ENCODE measurements at places on chromosomes 1 and 21.

GRCh38 chr1:29633771-29634170 lies 397.4 kb downstream of the PTPRU start:
- DNase-seq: no peak

DNA sequence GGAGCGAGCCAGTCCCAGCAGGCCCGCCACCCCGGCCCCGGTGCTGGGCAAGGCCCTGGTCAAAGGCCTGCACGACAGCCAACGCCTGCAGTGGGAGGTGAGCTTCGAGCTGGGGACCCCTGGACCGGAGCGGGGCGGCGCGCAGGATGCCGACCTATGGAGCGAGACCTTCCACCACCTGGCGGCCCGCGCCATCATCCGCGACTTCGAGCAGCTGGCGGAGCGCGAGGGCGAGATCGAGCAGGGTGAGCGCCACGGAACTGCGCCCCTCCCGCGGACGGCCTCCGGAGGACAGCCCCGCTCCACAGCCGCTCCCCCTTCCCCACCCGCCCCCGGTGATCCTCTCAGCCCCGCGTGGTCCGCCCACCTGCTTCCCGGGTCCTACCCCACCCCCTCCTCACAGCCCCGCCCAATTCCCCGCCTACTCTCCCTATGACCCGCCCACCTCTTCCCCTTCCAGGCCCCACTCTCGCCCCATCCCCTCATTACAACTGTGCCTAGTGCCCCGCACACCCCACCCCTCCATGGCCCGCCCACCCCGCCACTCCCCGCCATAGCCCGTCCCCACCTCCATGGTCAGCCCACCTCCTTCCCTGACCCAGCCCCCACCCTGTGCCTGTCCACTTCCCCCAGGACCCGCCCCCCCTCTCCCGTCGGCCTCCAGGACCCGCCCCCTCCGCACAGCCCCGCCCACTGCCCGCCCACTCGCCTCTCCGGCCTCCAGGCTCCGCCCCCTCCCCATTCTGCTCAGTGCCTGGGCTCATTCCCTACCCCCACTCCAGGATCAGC lies 52.7 kb downstream of the VWA5B1 start:
- DNase-seq: no peak

DNA sequence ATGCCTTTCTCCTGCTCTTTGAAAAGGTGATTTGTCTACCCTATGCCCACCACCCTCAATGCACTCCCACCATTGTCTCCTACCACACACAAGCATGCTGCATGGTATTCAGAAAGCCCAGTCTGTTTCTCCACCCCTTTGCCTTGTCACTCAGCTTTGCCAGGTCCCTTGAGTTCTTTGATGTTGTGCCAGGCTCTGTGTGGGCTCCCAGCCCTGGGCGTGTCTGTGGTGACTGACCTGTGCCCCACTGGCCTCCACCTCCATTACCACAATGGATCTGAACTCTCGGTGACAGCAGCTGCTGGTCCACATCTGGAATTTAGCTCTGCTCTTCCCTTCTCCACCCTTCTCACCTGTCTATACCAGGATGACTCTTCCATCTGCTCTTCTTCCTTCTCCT lies 34.9 kb downstream of the ATP2B4 start:
- DNase-seq: no peak

GRCh38 chr1:193187114-193187513 lies 701 bp upstream of the B3GALT2 start:
- no peak for DNase-seq

GRCh38 chr1:61403679-61404596 lies 321.0 kb downstream of the TM2D1 start:
- DNase-seq: no peak

GRCh38 chr1:245621589-245621988 lies 466.8 kb downstream of the KIF26B start:
- peak; percentile 80 for DNase-seq

GRCh38 chr1:77413541-77414335 lies 131.9 kb downstream of the AK5 start:
- no peak for DNase-seq

DNA sequence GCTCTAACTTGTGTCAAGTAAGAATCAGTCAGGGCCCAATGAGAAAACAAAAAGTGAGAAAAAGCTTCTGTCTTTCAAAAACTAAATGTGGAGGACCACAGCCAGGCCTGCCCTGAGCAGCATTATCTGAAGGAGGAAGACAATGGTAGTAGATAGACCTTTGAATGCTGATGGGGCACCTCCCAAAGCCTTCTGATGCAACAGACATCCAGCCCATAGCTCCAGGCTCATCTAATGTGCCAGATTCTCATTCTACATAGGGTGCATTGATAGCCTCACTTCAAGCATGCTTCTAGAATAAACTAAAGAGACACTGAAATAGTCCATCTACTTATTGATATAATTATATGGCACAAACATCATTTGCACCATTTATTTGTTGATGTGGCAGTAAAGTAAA lies 351.6 kb downstream of the HHIPL2 start:
- DNase-seq: no peak

- no peak for DNase-seq
Observed at GRCh38 chr1:211830055-211830327, 572 bp downstream of the LPGAT1 start.

- no peak for DNase-seq
Observed at GRCh38 chr1:224989615-224990014, 60.1 kb downstream of the DNAH14 start.

DNA sequence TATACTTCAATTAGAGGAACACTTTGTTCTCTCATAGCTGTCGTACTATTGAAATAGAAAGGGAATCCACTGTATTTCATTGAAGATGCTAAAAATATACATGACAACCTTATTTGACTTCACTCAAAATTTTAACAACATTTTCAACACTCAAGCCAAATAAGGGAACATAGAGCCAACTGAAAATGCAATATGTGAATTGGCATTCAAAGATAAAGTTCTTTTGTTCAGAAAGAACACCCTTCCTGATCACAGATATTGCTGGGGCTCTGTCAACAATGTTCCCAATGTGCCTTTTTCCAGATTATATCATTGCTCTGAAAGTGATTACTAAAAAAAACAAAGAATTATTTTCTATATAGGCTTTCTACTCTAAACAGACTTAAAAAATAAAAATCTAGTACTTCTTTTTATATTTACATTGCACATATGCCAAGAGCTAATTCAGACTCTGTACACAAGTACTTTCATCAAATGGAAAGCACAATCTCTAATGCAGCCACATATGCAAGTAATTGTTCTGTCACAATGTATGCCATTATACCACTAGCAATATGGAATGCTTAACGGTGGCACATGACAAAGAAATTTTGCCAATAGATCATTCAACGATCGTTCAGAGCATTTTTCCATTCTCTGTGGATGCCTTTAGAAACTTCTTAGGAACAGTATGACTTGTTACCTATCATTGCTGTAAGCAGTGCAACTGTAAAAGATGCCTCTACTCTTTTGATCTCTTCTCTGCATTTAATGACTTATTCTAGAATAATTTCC lies 171.0 kb downstream of the EIF4G3 start:
- no peak for DNase-seq

DNA sequence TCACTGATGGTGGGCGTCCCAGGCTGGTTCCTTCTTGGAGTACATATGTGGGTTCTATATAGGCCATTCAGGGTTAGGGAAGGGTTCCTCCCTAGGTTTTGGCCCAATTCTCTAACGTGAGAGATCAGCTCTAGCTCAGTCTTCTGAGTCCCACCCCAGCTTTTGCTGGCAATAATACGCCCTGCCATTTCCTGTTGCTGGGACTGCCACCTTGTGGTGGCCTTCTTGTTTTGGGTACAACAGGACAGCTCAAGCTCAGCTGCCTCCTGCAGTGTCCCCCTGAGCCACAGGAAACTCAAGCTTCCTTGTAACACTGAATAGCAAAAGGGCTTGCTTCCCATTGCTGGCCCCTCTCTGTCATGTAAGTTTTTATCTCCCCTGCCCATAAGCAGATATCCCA lies 77.8 kb downstream of the BACH1 start:
- no peak for DNase-seq
